Left hindlimb (tissue), 1 donor: ENCODE measurements at places on chromosomes 16 and 17.

GRCh38 chr16:68272507-68273209 lies 8.3 kb downstream of the SLC7A6 start:
- no peak for DNase-seq

- no peak for DNase-seq
Observed at GRCh38 chr16:67459066-67459860, 21.7 kb downstream of the ATP6V0D1 start.

GRCh38 chr16:50425648-50426047 lies 56.9 kb upstream of the BRD7 start:
- DNase-seq: no peak

GRCh38 chr17:63681530-63681929 lies 18.4 kb downstream of the LIMD2 start:
- no peak for DNase-seq

- no peak for DNase-seq
Observed at GRCh38 chr17:34614698-34615097, 35.3 kb downstream of the TMEM132E start.

DNA sequence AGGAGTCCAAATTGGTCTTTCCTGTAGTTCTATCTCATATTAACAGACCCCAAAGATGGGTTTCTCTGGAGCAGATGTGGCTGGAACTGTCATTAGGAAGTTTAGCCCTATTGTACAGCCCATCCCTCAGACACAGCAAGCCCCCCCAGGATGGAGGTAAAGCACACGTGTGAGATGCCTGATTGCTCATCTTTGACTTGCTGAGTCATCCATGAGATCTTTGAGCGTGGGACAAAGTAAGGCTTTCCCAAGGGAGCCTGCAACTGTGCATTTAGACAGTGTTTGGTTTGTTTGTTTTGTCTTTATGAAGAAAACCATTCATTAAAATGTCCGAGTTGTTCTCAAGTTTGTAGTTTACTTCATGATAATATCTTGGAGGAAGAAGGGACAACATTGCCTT lies 145.3 kb upstream of the CDH13 start:
- DNase-seq: no peak

DNA sequence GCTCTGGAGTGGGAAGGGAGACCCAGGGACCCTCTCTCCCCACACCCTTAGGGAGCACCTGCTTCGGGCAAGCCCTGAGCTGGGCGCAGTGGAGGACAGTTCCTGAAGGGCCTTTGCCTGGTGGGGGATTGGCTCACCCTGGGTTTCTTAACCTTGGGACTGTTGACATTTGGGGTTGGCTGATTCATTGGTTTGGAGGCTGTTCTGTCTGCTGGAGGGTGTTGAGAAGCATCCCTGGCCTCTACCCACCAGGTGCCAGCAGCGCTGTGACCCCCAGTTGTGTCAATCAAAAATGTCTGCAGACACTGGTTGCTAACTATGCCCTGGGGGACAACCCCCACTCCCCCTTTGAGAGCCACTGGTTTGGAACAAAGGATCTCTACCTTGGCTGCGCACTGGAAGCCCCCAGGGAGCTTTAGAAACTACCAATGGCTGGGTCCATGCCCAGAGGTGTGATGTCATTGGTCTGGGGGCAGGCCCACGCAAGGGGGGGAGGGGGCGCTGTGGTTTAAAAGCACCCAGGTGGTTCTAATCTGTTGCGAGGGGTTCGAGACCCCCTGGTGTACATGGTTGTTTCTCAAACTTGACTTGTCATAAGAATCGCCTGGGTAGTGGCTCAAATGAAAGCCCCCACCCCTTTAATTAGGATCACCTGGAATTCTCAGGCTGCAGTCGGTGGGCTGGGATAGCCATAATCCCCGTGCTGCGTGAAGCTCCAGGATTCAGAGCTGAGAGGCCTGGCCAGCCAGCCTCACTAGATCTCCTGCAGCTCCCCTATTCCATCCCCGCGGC lies 151.9 kb upstream of the GSE1 start:
- no peak for DNase-seq

- DNase-seq: peak; percentile 37
Observed at GRCh38 chr16:20385844-20386832, 18.4 kb downstream of the PDILT start.

DNA sequence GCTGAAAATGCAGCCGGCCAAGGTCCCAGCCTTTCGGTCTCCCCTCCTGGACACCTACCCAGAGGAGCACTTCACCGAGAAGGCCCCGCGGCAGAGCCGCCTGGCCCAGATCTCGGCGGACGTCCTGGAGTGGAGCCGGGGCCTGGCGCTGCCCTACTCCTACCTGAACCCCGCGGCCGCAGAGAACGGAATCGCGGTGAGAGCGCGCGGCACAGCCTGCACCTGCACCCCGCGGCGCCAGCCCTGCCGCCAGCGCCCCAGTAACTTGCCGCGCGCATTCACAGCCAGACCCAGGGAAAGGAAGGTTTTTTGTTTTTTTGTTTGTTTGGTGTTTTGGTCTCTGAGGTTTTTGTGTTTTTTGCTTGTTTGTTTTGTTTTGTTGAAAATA lies 15.2 kb downstream of the ALOX12B start:
- DNase-seq: no peak

DNA sequence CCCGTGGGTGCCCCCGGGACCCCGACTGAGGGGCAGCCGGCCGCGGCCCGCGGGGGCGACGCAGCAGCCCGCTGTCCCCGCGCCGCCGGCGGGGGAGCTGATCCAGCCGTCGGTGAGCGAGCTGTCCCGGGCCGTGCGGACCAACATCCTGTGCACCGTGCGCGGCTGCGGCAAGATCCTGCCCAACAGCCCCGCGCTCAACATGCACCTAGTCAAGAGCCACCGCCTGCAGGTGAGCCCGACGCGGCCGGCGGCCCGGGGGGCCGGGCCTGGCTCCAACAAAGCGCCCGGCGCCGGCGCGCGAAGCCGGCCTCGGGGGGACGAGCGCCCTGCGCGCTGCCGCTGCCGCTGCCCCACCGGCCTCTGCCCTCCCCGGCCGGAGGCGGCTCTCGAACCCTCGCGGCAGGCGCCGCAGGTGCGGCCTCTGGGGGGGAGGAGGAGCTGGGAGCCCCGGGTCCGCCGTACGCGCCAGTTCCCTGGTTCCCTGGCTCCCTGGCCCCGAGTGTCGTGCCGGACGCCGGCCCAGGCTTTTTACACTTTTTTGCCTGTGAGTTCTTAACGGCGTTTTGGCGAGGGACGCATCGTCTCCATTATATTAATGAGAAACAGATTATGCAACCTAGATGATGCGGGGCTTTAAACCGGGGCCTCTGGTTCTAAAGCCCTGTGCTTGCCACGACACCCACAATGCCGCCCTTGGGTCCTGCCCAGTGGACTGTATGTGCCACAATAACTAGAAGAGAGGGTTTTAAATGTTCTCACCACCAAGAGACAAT lies 521 bp downstream of the ATMIN start:
- peak; percentile 44 for DNase-seq

DNA sequence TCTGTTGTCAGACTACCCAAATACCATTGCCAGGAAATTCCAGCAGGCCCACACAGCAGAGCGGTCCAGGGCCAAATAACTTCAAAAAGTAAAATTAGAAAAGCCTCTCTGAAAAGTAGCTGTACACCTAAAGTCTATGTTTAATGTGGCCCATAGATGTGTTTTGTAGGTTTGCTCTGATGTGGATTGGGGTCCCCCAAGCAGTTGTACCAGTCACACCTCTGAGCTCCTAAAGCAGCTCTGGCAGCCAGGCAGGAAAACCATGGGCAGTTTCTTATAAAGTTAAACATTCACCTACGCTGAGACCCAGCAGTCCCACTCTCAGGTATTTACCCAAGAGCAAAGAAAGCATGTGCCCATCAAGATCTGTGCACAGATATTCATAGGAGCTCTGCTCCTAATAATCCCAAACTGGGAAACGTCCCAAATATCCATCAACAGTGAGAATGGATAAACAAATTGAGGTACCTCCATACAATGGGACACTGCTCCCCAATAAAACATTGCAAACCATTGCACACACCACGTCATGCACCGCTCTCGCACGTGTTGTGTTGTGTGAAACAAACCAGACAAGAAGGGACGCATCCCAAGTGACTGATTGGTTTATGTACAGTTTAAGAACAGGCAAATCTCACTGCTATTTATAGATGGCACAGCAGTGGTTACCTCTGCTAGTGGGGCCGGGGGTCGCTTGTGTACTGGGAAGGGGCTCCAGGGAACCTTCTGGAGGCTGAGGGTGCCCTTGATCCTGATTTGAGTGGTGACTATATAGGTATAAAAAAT lies 15.8 kb upstream of the PRM1 start:
- DNase-seq: no peak

DNA sequence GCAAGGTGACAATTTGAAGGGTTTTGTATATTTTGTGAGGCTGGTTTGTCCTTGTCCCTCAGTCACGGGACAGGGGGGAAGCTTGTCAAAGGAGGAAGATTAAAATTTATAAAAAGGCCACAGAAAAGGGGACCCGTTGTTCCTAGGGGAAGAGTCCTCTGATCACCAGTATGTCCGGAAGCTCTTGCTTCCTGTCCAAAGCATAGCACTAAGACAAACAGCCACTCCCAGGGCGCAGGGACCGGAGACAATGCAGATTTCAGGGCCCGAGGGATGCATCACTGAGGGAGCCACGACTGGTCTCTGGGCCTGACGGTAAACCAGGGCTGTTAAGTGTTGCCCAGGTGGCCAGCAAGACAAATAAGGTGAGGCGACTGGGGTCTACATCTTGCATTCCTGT lies 95.2 kb downstream of the MAF start:
- DNase-seq: no peak

- DNase-seq: no peak
Observed at GRCh38 chr16:87131996-87132345, 185.2 kb downstream of the C16orf95 start.

DNA sequence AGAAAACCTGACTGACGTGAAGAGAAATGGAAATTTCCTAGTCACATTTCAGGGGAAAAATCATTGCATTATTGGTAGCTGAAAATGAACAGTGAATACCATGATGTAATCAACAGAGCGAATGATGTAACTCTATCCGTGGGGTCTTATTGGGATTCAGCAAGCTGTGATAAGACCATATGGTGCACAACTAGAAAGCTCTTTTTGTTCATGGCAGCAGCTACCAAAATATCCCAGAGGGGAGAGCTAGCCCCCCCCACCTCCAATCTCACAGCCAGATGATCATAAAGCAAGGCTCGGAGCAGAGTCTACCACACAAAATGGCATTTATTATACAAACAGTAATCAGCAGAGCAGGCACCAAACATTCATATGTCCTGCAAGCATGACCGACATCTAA lies 22.2 kb upstream of the DNAH17 start:
- DNase-seq: no peak

DNA sequence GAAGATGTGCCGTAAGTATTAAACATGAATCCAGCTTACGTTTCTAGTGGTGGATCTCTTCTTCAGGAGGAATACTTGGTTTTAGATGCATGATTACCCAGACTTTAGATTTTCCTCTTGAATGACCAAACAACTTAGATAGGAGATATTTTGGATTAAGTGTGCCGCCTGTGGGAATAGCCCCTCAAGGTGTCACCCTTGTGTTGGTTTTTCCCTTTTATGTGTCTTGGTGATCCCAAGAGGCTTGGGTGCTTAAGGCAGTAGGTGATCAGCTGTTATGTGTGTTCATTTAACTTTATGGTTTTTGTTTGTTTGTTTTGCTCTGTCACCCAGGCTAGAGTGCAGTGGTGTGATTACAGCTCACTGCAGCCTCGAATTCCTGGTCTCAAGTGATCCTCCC lies 115.1 kb downstream of the PPM1E start:
- DNase-seq: no peak

- DNase-seq: no peak
Observed at GRCh38 chr17:59616253-59616920, 3.3 kb upstream of the CLTC start.

DNA sequence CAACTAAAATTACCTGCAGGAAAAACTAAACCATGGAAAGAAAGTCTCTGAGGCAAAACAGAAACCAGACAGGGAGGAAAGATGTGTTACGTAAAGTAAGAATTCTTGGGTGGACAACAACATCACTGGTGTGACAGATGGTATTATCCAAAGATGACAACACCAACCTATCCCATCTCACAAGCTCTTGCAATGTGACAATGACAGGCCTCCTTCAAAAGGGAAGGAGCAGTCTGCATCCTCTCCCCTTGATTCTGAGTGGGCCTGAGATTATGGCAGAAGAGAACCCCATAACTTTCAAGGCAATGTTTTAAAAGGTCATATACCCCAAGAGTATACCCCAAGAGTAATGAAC lies 17.6 kb upstream of the KDM8 start:
- no peak for DNase-seq

DNA sequence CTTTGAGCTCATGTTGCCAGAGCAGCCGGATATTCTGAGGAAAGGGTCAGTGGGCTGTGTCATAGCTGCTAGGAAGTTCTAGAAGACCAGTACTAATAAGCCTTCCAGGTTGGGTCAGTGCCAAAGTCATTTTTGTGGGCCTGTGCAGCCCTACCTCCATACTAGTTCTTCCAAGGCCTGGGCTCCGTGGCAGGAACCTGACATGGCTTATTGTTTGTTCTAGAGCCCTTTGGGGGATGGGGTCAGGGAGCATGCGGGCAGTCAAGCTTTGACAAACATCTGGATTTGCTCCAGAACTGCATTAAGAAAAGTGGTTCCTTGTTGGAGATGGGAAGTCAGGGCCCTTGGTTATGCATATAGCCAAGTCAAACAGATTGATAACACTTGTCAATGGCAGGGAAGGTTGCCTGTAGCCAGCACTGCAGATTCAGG lies 7.6 kb downstream of the ALKBH5 start:
- DNase-seq: no peak

DNA sequence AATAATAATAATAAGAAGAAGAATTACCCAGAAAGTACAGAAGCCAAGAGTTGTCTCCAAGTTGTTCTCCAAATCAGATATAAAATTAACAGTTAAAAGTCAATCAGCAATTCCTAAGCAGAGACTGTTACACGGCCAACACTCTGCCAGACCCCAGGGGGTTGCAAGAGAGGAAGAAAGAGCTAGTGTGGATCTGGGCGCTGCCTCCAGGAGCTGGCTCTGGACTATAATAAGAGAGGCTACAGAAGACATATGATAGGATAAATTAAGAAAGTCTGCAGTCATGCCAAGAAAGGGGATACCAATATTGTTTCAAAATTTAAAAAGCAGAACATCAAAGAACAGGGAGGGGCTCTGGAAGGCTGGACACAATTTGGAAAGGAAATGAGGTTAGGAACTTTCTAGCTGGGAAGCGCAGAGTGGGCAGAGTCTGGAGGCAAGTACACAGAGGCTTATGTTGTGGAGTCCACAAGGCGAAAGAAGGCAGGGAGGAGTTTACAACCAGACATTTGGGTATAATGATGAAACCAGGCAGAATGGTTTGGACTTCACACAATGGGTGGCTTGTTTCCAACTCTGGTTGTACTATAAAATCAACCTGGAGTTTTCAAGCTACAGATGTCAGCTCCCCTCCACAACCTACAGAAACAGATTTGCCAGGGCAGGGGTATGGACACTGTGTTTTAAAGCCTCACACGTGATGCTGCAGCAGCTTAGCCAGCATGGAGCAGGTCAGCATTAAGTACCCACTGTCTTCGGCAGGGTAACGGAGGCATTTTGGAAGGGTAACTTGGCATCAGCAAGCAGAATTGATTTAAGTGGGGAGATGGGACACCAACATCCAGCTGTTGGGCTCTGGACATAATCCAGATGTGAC lies 49.4 kb downstream of the SLC39A11 start:
- DNase-seq: peak; percentile 48
